M059J (cell line): ENCODE measurements at places on chromosomes 1 and 21.
A peak's percentile ranks its signal among the peaks of the same experiment; 100 is the strongest.

- no peak for DNase-seq
Measured at GRCh38 chr1:33319186-33319948, 1.5 kb downstream of the A3GALT2 start.

DNA sequence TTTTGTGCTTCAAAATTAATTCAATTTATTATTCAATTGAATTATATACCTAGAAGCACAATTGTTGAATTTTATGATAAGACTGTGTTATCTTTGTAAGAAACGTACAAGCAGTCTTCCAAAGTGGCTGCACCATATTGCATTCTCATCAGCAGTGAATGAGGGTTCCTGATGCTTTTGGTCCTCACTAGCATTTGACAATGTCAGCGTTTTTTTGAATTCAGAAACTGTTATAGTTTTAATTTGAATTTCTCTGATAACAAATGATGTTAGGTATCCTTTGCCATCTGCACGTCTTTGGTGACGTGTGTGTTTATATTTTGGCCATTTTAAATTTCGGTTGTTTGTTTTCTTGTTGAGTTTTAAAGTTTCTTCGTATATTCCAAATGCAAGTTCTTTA, 553.0 kb upstream of the ZP4 start:
- DNase-seq, result no peak

GRCh38 chr1:232630047-232630893, at the start of gene SIPA1L2:
TSS of gene SIPA1L2 (minus strand) at chr1:232630133. CDS start at chr1:232515339, 114,794 bp downstream.
- peak; percentile 88 for DNase-seq

- DNase-seq, result no peak
Measured at GRCh38 chr1:29966526-29967045, 730.3 kb downstream of the PTPRU start.

GRCh38 chr1:80533093-80533492, 1267.6 kb upstream of the ADGRL2 start:
- no peak for DNase-seq

GRCh38 chr1:206609229-206609991, 2.9 kb downstream of the EIF2D start:
- peak; percentile 45 for DNase-seq
